ENCODE measurements at places on chromosomes 2 and 18. TPM values are rescaled to one million over a fixed set of nuclear protein-coding genes. Genes with fewer than 3 reads are reported as not detected.
A peak's percentile ranks its signal among the peaks of the same experiment; 100 is the strongest.

The HJURP gene
- total RNA-seq, result 5.8 TPM

GRCh38 chr2:126988482-126988881, 89.8 kb downstream of the TEX51 start:
- no peak for DNase-seq

GRCh38 chr2:121175326-121175725, 109.7 kb downstream of the TFCP2L1 start:
- no peak for DNase-seq

DNA sequence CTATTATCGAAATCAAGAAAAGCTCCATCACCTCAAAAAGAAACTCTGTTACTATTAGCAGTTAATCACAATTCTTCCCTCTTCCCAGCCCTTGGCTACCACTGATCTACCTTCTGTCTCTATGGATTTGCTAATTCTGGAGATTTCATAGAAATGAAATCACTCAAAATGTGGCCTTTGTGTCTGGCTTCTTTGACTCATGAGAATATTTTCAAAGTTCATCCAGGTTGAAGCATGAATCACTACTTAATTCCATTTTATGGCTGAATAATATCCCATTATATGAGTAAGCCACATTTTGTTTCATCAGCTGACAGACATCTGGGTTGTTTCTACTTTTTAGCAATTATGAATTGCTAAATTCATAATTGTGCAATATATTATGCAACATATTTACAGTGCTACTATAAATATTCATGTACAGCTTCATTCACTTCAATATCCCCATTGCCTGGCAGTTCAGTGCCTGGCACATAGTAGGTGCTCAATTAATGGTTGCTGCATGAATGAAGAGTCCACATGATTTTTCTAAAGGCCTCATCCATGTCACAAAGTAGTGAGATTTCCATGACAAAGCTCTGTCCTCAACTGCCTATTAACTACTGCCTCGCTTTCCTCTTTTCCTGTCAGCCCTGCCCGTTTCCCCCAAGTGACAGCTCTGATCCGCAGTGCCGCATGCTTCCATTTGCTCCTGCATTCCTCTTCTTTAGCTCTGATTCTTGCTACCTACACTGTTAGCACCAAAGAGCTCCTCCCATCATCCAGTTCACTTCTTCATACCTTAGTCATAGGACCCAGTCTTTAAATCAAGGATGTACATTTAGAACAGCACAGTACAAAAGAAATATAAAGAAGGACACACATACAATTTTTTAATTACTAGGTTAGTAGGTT, 32.8 kb downstream of the CCDC93 start:
- DNase-seq, result peak; percentile 91

DNA sequence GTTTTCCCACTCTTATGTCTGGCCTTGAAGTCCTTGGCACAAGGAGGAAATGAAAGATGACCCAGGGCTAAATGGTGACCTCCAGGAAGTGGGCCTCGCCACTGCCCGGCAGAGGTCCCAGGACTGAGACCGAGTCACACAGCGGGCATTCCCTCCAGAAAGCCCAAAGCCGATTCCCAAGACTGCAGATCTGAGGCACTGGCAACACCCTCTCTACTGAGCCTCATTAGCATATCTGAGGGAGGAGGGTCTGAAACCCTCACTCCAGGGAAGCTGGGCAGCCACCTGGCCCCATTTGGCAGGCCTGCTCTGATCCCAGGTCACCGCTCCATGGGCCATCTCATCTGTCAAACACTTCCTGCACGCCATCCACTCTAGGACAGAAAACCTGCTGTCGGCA, 29.1 kb downstream of the FAM178B start:
- no peak for DNase-seq

DNA sequence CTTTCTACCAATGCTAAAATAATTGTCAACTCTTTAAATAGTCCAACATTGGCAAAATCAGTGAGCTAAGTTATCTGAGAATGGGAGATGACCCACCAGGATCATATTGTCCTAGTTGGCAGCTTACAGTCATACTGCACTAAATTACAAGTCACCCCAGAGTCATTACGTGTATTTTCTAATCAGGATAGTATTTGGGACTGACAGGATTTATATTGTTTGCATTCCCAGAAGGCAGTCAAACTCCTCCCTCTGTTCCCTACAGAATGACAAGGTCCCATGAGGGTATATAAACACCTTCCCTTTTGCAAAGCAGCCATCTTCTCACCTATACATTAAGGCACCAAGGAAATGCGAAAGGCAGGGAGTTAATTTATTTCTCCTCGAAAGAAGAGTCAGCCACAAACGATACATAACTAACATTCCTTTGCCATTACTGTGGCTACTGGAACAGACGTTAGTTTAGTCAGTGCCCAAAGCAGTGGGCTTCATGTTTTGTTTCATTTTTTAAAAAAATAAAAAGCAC, 125.3 kb downstream of the ANTXR1 start:
- peak; percentile 77 for DNase-seq

GRCh38 chr2:24839729-24840128, 46.5 kb downstream of the CENPO start:
- no peak for DNase-seq

DNA sequence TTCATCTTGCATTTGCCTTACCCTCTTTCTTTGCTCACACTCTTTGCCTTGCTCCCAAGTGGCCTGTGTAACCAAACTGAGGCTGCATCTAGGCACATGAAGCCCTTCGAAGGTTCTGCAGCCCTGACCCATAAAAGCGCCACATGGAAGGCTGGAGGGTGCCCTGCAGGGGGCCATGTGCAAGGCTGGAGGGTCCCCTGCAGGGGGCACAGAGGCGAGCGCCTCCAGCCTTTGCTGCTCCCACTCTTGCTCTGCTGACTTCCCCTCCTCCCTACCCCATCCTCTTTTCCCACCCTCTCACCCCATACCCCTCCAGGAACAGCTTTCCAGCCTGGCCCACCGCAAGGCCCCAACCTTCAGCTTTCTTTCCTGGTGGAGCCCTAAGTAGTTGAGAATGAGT, 317.3 kb downstream of the CELF4 start:
- DNase-seq, result no peak

GRCh38 chr2:121705390-121705789, 31.3 kb downstream of the NIFK start:
- no peak for DNase-seq

GRCh38 chr2:181772334-181772733, 92.0 kb upstream of the NEUROD1 start:
- no peak for DNase-seq
